Left renal cortex interstitium (tissue), 4 donors: ENCODE measurements at places on chromosomes 5 and 9. TPM values are rescaled to one million over a fixed set of nuclear protein-coding genes. Genes with fewer than 3 reads are reported as not detected.

TEK gene
- 53.4 TPM for polyA plus RNA-seq

PGM5 gene
- polyA plus RNA-seq, result 55.5 TPM

TENT4A gene
- polyA plus RNA-seq, result 19.5 TPM

CTXN3 gene
- polyA plus RNA-seq, result not detected

DMRT3 gene
- polyA plus RNA-seq, result 1.9 TPM

FNBP1 gene
- 51.8 TPM for polyA plus RNA-seq

HMMR gene
- polyA plus RNA-seq, result 20.8 TPM

ANKRD34B gene
- 0.25 TPM for polyA plus RNA-seq

CDC23 gene
- polyA plus RNA-seq, result 59.0 TPM

CRB2 gene
- polyA plus RNA-seq, result 19.3 TPM

SLC31A1 gene
- polyA plus RNA-seq, result 26.0 TPM

- DNase-seq, result no peak
These were observed 1.8 kb downstream of the UBAP2 start for GRCh38 chr9:34046784-34047379.

DNA sequence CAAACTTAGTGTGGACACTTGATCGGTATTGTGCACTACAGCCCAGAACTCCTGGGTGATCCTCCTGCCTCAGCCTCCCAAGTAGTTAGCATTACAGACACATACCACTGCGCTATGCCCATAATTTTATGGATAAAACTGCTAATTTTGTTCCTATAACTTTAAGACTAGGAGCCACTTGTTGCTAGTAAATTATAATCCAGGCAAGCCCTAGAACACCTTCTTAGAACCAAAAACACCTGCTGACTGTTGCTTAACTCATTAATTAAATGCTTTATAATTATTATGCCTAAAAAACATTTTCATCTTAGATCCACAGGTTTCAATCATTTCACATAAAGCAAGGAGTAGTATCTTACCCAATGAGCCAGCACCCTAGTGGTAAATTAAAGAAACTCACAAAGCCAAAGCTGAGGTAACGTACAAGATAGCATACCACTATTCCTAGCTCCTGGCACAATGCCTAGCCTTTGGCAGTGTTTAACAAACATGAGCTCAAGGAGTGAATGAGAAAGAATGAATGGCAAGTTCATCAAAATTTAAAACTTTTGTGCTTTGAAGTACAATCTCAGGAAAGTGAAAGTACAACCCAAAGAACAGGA, 5.4 kb downstream of the MRPS27 start:
- no peak for DNase-seq

- no peak for DNase-seq
These were observed 32.5 kb downstream of the TENT4A start for GRCh38 chr5:6745706-6746222.

GRCh38 chr5:23507278-23507685, at the start of gene PRDM9:
Gene PRDM9 (plus strand): TSS chr5:23507609. CDS start chr5:23509034, 1,425 bp downstream.
- no peak for DNase-seq

GRCh38 chr9:87601176-87601575, 103.5 kb downstream of the DAPK1 start:
- DNase-seq, result no peak

- no peak for DNase-seq
These were observed 29.0 kb downstream of the ADAM19 start for GRCh38 chr5:157546456-157547100.

GRCh38 chr5:58753446-58753845, 170.6 kb downstream of the RAB3C start:
- no peak for DNase-seq

- no peak for DNase-seq
These were observed 135.0 kb upstream of the LHFPL2 start for GRCh38 chr5:78783434-78784130.

GRCh38 chr9:90825586-90825985, 24.0 kb downstream of the SYK start:
- no peak for DNase-seq

GRCh38 chr5:20229303-20230005, 241.5 kb upstream of the CDH18 start:
- DNase-seq, result no peak

- DNase-seq, result no peak
These were observed 71.4 kb upstream of the PHYKPL start for GRCh38 chr5:178304016-178304415.

GRCh38 chr9:72575666-72576065, 54.3 kb downstream of the TMC1 start:
- no peak for DNase-seq

- DNase-seq, result peak; percentile 49
These were observed 2.0 kb downstream of the GLIS3 start for GRCh38 chr9:4297786-4298254.

DNA sequence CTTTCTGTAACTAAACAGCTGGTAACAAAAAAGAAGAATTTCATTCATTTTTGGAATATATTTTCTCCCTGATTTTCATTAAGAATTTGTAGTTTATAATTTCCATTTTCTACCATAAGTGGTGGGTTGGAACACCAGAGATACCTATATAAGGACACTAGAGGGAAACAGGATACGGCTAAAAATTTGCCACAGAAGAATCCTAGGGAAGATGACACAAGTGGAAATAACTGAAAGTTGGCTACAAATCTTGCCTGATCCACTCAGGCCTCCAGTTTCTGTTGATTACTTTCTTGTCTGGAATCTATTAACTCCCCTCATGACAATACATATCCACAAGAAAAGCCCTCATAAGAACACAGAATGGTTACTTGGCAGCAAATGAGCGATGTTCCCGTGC, 46.8 kb downstream of the FREM1 start:
- no peak for DNase-seq

- no peak for DNase-seq
These were observed 5.2 kb downstream of the IL13 start for GRCh38 chr5:132662925-132663770.
